RPMI7951 (cell line): ENCODE measurements at places on chromosomes 2 and 18. TPM values are rescaled to one million over a fixed set of nuclear protein-coding genes. Genes with fewer than 3 reads are reported as not detected.

The SERPINB10 gene
- total RNA-seq, result 0.10 and 0.60 TPM in 2 replicates

DNA sequence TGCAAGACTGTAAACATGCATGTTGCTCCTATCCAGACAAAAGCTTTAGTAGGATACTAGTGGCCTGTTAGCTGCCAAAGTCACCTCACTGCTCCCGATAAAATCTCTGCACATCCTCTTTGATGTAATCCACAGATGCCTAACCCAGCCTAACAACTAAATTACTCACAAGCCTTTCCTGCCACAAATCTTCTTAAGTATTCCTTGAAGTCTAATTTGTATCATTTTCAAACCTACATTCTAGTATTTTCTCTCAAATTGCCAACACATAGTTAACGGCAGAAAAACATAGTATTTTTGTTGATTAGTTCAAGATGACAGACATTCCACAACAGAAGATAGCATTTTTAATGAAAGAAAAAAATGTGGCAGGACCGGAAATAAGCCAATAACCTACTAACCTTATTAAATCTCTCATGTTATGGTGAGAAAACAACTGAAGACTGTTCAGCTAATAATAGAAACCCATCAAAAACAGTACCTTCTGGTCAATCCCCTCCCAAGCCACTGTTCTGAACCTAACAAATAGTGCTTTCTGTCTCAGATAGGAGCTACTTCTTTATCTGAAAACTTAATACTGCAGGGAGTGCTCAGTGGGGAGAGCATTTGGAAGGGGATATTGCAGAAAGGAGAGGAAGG is at the start of gene MPP4:
MPP4 (minus strand) TSS at position 57 of the 639 bp plus-strand sequence. CDS start 4,690 bp downstream, outside the sequence.
- peak; percentile 89 for DNase-seq

DNA sequence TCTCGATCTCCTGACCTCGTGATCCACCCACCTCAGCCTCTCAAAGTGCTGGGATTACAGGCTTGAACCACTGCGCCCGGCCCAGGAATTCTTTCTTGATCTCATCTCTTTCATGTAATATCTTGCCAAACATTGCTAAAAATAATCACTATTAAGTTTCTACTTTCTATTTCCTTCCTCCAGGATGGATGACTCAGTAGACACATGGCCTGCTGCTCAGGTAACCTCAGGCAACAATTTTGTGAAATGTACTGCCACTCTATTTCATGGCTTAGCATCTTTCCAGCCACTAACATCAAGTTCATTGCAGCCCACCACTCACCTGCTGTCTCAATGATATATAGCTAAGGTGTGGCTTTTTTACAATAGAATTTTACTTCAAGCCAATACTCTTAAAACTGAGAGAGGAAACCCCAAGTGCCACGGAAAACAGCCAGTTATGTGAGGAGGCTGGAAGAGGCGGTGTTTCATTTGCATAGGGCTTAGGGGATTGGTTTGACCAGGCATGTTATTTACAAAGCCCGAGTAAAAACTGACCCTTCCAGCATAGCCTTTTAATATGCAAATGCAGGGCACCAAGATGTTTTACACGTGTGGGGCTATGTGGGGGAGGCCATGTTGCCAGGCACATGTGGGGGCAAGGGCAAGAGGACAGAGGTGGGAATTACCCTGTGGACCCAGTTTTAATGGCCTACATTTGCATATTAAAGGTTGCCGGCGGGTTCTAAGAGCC is 11.3 kb upstream of the SUMO1 start:
- peak; percentile 58 for DNase-seq

DNA sequence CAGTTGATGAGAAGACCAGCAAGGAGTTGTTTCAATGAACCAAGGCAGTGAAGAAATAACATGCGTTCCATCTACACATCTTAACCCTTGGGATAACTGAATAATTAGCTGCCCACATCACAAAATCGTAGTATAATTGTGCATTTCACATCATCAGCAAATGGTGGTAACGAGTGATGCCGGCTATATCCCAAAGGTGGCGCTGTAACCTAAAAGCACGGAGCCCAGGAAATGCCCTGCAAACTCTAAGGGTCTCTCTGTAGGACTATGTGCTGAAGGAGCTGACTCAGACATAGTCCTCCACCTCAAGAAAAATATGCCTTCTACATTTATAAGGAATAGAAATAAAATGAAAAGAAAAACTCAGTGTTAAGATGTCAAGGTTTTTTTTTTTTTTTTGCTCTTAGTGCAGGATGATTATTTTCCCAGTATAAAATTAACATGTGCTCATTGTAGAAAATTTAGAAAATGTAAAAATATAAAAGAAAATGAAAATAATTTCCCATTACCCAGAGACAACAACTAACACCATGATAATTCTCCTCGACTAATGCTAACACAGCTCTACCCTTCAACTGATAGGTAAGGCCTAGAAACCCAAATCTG is 23.1 kb upstream of the DSG3 start:
- DNase-seq, result no peak

GRCh38 chr18:57043241-57043640 is 103.6 kb upstream of the BOD1L2 start:
- no peak for DNase-seq

DNA sequence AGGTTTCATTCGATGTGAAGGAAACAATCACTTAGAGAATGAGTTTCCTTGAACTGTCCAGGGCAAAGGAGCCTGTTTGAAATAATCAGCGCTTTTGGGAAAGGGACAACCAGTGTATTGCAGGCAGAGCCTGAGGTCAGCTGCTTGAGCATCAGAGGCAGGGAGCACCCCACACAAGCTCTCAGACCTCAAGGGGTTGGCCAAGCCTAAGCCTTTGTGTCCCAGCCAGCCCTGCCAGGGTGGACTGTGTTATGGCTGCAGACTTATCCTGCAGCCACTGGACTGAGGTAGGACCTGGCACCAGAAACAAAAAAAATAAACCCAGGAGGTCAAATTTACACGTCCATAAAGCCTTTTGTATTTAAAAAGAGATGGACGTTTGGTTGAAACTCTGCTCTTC is 228.3 kb downstream of the SEPTIN10 start:
- DNase-seq, result no peak

The GLI2 gene
- 3.2 and 3.9 TPM in 2 replicates for total RNA-seq

The C2orf80 gene
- not detected in 2 replicates for total RNA-seq

The NAGK gene
- 97.0 and 121 TPM in 2 replicates for total RNA-seq

GRCh38 chr2:88095022-88095421 is 27.4 kb downstream of the SMYD1 start:
- no peak for DNase-seq

The RAX gene
- total RNA-seq, result not detected in 2 replicates

DNA sequence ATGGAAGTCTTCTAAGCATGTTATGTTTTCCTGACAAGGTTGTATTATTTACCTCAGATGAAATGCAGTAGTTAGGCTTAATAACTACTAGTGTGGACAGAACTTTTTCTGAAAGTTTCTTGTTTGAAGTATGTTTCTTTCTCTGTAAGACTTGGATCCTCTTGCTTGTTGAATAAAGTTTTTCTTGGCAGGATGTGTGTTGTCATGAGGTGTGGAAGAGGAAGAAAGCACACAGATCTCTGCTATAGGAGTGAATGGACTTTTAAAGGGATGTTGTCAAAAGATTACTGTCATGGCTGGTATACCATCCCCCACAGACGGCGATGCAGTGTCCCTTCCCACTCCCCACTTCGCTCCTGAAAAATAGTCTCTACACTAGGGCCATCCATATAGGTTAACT is 2.6 kb downstream of the CAB39 start:
- no peak for DNase-seq

- no peak for DNase-seq
Observed at GRCh38 chr2:230439590-230439989, 23.6 kb downstream of the SP100 start.

DNA sequence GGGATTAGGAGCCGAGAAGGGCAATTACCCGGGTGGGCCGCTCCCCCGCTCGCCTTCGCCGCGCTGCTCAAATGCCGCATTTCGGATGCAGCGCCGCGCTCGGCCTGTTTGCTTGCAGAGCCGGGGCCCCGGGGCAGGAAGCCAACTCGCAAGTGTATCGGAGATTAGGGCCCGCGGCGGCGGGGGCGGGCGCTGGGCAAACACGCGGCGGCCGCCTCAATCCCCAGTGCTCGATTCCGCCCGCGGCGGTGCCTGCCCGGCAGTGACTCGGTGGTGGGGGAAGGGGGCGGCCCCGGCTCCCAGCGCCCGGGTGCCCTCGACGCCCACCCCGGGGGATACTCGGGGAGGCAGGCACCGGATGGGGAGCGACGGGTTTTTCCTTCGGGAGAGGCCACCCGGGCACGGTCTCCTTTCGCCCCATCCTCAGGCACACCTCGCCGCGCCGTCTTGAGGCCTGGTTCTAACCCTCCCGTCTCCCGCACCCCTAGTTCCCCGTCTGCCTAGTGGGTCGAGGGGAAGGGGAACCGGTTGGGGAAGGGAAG is 26.6 kb upstream of the NOTO start:
- DNase-seq, result peak; percentile 62

DNA sequence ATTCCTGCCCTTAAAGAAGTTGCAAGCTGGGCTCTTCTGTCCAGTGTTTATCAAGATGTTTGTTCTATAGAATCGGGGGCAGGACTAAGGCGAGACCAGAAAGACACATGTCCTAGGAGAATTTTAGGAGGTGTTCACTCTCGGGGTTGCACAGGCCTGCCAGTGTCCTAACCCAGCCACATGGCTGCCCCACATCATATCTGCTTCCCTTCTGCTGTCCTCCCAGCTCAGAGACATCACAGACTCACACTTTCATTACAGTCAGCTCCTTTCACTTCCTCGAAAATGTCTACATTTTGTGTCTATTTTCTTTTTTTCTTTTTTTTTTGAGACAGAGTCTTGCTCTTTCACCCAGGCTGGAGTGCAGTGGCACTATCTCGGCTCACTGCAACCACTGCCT is 10.7 kb upstream of the MRO start:
- DNase-seq, result no peak

The DSC2 gene
- not detected in 2 replicates for total RNA-seq

DNA sequence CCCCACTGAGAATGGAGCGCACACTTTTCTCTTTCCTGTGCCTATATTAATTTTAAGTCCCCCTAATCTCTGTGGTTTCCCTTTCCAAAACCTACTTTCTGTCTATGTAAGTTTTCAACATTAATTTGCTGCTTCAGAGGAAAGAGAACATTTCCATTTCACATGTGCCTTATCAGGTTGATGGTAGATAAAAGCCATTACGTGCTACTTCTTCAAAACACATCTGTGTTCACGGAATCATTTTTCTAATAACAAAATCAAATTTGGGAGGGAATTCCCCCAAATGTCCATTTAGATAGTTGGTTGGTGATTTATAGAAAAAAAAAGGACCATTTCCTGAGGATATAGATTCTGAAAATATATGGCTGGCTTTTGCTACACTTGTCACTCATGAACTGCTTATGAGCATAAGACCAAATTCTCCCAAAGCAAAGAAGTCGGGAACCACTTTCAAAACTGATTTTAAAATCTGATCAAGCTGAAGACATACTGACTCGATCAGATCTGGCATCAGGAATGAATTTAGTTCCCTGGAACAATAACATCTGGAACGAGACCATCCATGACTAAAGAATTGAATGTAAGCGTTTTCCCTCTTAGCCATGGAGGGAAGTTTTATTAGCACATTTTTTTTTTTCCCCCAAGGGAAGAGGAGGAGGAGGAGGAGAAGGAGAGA is 8.2 kb downstream of the PTGR3 start:
- DNase-seq, result no peak

- DNase-seq, result no peak
Observed at GRCh38 chr2:197135806-197136205, 174.8 kb downstream of the ANKRD44 start.

DNA sequence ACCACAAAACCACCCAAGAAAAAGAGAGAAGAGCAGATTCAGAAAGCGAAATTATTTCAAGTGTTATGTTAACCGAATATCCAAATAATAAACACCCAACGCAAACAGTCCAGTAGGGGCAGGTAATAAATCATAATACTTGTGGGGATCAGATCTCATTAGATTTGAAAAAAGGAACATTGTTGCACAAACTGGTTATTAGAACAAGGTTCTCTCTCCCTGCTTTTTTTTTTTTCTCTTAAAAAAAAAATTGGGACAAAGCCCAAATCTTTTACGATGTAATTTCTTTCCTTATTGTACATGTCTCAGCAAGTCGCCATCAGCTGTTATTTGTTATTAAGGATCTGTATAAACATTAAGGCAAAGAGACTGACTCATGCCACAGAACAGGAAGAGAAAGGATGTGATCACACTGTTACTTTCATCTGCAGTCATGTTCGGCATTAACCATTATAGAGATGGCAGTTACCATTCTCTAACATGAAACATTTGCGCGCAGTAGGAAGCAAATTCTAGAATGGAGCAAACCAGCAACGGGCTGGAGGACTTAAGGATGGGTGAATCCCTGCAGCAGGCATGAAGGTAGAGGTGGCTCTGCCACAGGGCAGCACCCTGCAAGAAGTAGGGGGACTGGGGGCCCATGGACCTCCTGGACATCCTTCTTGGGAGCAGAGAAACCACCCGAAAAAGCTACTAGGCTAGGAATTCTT is 42.0 kb downstream of the EPHA4 start:
- peak; percentile 70 for DNase-seq

GRCh38 chr2:106833256-106833655 is 52.7 kb downstream of the ST6GAL2 start:
- no peak for DNase-seq

DNA sequence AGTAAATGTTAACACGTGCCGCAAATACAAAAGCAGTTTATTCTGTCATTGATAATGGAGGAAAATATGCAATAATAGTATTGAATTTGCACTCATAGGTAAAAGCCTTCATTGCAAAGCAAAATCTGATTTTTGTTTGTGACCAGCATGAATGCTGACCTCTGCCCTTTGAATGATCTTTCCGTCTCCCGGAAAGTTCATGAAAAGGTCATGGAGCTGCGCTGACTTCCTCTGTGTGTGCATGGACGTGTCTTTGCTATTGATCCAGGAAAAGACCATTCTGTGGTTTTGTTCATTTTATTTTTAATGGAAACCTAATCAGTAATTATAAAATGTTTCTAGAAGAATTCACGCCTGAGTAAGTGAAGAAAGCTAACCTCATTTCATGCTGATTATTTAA is 320.0 kb downstream of the MTX2 start:
- DNase-seq, result no peak

DNA sequence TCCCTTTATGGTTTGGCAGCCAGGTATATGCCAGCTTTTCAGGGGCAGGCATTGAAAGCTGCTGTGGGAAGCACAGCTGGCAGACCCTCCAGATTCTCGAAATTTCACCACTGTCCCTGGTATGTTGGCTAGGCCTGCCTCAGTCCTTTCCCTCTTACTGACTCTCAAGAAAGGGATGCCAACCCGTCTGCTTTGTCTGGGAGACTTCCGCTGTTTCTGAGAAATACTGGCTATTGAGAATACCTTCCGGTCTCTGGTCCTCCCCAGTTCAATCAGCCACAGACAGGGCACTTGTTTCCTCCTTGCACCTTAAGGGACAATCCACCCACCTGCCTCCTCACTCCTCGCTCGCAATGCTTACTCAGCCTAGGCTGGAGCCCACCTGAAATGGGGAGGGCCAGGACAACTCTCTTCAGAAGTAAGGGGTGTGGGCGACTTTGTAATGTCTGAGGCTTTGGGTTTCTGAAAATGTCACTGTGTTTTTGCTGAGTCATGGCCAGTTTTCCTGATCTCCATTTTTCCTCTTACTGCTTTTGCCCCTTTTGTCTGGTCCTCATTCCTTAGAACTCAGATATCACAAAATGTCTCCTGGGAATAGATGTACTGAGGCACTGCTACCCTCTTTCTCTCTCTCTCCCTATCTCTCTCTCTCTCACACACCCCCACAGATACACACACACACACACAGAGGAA is 571.1 kb downstream of the TNS1 start:
- no peak for DNase-seq

The APCDD1 gene
- total RNA-seq, result 1.6 and 4.7 TPM in 2 replicates

The RAB6C gene
- not detected in 2 replicates for total RNA-seq

The GRB14 gene
- total RNA-seq, result not detected in 2 replicates

The SERPINB8 gene
- total RNA-seq, result 35.2 and 41.0 TPM in 2 replicates
